Activated CD4-positive, alpha-beta T cell treated with anti-CD3 and anti-CD28 coated beads, Interleukin-2, amount 10 ng/mL, durations not matched to agents 7 days and 5 days (primary cell): ENCODE measurements at places on chromosomes 7 and 10. TPM values are rescaled to one million over a fixed set of nuclear protein-coding genes. Genes with fewer than 3 reads are reported as not detected.
A peak's percentile ranks its signal among the peaks of the same experiment; 100 is the strongest.

Gene CLDN3
- not detected for total RNA-seq

DNA sequence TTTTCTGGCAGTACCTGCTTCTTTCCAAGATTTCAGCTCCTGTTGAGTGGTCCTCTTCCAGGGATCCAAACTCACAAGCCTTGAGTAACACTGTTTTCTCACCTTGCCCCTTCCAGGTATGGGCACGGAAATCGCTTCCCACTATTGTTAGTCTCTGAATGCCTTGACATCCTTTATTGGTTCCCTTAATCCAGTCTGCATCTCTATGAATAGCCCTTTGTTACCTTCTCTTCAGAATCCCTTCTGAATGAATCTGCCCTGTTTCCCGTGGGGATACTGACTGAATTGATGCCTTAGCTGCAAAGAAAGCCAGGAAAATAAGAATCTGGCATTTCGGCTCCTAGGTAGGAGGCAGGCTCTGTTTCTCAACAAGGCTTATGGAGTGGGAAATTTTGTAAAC is 467.7 kb downstream of the PLXNA4 start:
- no peak for DNase-seq

DNA sequence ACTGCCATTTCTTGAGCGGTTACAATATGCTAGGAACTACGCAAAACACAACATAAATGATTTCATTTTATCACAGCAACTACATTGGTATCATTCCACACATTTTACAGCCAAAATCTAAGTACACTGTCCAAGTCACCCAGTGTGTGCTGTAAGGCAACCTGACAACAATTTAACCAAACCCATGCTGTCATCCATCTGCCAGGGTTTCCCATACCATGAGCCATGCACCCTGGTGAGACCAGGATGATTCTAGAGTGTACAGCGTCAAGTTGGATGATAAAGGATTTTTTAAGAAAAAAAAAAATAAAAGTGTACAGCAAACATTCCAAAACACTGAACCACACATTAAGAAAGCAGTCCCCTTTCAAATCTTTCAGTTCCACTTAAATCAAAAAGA is 52.9 kb downstream of the PIK3AP1 start:
- no peak for DNase-seq

DNA sequence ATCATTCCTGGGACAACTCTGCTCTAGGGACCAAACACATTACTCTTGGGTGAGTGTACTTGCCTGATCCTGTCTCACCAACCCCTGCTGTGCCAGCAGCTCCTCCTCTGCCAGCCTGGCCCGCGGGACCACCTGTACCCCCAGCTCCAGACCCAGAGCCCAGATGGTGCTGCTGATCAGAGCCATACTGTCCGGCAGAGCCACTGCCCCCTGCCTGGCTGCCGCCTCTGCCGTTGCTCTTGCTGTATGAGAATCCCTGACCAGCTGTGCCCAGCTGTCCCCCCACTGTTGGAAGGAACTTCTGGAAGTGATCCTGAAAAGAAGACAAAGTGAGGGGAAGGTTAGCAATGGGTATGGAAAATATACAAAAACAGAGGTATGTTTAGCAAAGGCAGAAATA is 6.9 kb downstream of the MYOZ1 start:
- no peak for DNase-seq

DNA sequence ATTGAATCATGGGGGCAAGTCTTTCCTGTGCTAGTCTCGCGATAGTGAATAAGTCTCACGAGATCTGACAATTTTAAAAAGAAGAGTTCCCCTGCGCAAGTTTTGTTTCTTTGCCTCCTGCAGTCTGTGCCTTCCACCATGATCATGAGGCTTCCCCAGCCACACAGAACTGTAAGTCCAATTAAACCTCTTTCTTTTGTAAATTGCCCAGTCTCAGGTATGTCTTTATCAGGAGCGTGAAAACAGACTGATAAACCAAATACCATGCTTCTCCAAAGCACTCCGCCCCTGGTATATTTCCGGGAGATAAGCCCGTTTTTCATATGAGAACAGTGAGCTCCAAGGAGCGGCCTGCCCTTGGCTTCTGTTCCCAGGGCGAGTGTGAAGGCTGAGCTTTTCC is 118.9 kb downstream of the EVX1 start:
- no peak for DNase-seq

Gene FAM25C
- not detected for total RNA-seq

DNA sequence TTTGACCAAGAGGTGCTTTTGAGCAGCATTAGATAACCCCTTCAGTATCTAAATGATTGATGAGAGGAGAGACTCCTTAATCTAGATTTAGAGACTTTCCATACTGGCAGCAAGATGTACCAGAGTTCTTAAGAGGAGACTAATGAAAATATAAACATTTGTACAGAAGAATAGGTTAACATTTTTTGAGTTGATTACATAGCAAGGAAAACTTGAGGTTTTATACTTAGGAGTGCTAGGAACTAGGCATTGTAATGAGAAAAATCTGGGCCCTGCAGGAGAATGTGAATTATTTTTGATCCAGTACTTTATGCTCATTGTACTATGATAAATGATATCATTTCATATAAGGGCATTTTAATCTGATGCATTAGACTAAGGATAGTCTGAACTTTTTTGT is 261.7 kb downstream of the EXOC4 start:
- DNase-seq: no peak

- DNase-seq: peak; percentile 14
These were observed 24.3 kb downstream of the BTBD16 start for GRCh38 chr10:122295451-122295809.

GRCh38 chr10:114310346-114310745 is 71.3 kb downstream of the VWA2 start:
- no peak for DNase-seq

Gene TUBAL3
- total RNA-seq: not detected

- no peak for DNase-seq
These were observed 11.0 kb downstream of the ZMIZ1 start for GRCh38 chr10:79079490-79080355.

Gene SFRP4
- not detected for total RNA-seq

GRCh38 chr7:152504367-152504766 is 68.6 kb upstream of the KMT2C start:
- DNase-seq: no peak

Gene FEZF1
- not detected for total RNA-seq

Gene TAF3
- total RNA-seq: 16.4 TPM

Gene ATG9B
- 12.3 TPM for total RNA-seq

Gene TMEM176A
- total RNA-seq: not detected

DNA sequence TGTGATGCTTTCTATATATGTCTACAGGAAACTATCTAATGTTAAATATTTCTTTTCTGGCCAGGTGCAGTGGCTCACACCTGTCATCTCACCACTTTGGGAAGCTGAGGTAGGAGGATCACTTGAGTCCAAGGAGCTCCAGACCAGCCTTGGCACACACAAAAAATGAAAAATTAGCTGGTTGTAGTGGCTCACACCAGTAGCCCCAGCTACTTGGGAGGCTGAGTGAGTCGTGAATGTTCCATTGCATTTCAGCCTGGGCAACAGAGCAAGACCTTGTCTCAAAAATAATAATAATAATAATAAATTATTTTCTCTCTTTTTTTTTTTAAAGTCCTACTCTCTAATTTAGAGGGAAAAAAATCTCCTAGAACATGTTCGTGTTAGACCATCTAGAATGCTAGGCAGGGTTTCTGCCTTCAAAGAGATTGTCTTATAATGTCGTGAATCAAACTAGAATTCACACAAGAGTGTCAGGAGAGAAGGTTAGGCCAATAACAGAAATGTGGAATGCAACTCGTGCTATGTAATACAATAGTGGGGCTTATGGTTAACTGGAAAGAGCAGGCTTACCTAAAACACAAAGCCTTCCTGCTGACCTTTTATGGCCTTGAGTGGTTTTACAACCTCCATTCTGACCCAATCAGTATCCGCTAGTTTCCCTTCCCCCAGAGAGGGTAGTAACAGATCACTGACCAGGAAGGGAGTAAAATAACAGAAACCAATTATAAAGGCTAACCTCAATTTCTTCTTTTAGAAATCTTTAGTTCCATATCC is 46.3 kb downstream of the MYOF start:
- no peak for DNase-seq

DNA sequence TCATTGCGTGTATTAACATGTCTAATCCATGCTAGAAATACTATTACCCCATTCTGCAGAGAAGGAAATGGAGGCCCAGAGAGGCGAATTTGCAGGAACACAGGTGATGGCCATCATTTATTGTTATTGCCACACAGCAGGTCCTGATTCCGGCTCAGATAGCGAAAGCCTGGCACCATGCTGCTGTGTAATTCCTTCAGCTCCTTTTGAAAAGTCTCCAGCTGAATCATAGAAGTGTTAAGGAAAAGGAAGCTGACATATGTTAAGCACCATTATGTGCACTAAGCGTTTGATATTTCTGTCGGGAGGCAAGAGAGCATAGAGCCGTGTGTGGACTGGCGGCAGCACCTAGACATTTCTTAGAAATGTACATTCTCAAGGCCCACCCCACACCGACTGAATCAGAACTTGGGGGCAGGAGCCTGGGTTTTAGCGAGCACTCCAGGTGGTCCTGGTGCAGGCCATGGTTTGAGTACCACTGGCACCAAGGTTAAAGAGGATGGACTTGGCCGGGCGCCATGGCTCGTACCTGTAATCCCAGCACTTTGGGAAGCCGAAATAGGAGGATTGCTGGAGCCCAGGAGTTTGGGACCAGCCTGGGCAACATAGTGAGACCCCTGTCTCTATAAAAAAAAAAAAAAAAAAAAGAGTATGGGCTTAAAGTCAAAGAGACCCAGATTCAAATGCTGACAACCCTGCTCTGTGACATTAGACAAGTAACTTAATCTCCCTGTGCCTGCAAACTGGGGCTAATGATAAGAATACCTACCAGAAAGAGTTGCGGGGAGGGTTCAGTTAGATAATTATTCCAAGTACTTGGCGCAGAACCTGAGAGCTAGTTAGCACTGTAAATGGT is 52.2 kb downstream of the UNC5B start:
- no peak for DNase-seq

DNA sequence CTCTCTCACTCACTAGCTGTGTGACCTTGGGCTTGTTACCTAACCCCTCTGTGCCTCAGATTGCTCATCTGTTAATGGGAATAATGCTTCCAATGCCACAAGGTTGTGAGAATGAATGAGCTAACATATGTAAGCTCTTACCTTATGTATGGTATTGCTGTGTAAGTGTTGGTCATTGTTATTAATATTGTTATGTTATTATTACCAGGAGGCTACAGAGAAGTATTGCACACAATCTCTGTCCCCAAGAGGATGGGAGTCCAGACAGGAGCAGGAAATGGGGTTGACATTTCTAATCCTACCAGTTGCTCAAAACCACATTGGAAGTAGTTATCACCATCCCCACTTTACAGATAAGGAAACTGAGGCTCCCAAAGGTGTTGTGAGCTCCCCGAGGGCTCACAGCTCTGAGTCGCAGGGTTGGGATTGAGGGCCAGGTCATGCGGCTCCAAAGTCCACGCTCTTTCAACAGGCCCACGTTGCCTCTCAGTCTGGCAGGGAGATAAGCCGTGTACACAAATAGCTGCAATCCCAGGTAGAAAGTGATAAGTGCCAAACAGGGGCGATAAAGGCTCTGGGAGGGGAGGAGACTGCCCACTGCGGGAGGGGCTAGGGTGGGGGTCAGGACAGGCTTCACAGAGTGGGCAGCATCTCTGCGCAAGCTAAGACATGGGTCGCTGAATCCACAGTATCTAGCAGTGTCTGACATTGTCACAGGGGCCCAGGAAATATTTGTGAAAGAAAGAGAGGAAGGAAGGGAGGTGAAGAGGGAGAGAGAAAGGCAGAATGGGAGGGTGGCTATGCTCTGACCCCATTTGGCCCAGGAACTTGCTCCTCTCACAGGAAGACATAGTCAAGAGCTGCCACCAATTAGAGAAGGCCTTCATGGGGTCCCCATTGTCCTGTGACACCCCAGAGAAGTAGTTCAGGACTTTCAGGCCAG is 9.6 kb upstream of the ZMIZ1 start:
- no peak for DNase-seq

GRCh38 chr7:37354656-37355131 is 94.0 kb downstream of the ELMO1 start:
- peak; percentile 59 for DNase-seq

DNA sequence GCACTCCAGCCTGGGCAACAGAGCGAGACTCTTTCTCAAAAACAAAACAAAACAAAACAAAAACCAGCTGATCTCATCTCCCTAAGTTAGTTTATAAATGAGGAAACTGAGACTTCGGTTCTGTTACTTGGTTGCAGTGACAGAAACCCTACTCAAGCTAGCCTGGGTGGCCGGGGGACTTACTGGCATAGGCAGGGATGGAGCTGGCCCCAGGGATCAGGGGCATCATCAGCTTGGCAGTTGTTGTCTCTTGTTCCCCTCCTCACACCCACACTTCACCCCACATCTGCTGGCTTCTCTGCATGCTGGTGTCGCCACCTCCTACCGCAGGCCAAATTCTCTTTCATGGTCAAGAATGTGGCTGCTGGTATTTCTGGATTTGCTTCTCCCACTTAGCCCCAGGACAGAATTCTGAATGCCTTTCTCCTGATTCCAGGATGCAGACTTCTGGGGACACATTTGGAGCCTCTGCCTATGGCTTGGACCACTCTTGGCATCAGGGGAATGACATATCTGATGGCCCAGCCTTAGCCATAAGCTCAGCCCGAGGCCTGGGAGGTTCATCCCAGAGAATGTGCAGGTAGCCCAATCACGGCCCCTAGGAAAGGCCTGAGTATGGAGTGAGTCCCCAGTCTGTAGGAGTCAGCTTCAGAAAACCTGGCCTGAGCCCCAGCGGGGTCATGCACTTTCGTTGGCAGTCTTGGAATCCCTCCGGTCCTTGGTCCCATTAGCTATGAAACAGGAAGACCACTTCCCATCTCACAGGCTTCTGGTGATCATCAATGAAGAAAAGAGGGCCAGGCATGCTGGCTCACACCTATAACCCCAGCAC is 41.6 kb upstream of the CTBP2 start:
- no peak for DNase-seq
